Fibroblast of upper back skin (primary cell): ENCODE measurements at places on chromosomes 3 and 15.

DNA sequence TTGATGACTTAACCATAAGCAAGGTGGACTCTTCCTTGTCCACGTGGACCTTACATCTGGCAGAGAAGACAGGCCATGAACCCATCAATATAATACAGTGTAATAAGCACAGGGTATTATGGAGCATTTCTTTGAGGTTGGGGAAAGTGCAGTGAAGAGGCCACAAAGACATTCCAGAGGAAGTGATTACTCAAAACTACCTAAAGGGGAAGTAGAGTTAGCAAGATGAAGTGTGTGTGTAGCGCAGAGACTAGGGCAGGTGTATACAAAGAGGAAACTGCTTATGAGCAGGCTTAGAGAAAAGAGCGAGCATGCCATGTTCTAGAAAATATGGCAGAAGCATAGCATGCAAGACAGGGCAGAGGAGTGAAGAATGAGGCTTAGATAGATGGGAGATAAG is 17.9 kb downstream of the CP start:
- no peak for DNase-seq

DNA sequence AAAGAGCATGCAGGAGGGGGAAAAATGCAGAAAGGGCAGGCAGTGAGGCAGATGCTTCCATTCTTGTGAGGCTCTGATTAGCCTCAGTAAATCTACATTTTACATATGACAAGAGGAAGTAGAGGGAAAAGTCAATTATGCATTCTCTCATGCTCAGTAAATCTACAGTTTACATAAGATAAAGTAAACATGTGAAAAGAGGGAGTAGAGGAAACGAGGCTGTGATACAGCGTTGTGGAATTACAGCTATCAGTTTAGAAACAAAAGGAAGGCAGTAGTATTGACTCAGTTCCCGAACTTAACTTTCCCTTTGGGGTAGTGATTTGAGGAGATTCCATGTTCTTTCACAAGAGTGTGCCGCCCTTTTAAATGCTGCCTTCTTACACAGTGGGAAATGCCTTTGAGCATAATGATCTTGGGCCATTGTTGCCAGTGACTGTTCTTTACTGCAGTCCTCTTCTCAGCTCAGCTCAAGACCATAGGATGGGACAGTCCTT is 39.3 kb downstream of the OSTN start:
- DNase-seq = peak; percentile 31

DNA sequence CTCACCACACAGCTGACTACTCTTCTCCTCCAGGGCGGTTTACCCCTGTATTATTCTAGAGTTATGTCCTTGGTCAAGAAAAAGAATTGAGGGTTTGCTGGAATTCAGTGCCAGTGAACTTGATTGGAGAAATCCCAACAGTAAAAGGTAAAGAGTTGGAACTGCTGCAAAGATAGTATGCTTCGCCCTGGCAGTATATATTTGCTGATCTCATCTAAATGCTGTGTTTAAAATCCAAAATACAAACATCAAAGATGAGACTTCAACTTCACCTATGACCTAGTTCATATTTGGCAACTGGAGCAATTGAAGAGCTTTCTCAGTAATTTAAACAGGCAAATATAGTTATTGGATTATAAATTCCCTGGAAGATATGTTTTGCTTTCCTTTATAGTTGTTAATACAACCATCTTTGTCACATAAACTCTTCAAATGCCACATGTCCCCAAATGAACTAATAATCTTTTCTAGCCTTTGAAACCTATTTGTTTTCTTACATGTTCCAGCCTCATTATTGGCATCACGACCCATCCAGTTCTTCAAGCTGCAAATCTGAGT is 6.5 kb downstream of the KCNH8 start:
- DNase-seq = no peak

DNA sequence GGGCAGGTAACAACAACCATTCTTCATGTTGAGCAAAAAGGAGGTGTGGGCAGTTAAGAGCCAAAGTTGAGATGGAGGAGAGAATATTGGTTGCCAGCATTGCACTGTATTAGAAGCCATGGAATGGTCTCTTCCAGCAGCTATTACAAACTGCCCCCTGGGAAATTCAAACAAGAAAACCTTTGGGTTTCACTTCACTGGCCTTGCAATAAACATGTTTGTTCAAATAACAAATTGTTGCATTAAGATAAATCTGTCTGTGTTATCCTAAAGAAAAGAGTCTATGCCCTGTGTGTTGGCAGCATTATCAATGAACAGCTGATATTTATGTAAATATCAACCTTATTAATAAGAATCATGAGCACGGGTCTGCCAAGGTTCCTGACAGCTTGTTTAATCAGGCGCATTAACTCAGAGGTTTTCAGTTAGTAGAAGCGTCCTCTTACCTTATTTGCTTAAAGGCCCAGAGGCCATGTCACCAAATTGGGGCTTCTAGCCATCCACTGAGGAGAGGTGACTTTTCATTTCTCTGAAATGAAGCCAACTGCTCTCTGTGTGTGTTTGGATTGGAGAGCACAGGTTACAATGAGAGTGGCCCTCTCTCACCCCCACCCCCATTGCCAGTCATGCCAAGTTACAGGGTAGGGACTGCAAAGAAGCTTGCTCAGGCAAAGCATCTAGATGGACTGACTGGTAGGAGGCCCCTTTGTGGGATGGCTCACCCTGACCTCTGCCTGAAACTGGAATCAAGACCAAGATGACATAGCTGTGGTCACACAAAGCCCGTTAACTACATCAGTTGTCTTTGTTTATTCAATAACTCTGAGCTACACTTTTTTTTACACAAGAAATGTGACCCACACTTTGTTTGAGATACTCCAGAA is 10.5 kb downstream of the FILIP1L start:
- DNase-seq = peak; percentile 53

GRCh38 chr3:14117468-14118399 is 6.9 kb downstream of the CHCHD4 start:
- no peak for DNase-seq

DNA sequence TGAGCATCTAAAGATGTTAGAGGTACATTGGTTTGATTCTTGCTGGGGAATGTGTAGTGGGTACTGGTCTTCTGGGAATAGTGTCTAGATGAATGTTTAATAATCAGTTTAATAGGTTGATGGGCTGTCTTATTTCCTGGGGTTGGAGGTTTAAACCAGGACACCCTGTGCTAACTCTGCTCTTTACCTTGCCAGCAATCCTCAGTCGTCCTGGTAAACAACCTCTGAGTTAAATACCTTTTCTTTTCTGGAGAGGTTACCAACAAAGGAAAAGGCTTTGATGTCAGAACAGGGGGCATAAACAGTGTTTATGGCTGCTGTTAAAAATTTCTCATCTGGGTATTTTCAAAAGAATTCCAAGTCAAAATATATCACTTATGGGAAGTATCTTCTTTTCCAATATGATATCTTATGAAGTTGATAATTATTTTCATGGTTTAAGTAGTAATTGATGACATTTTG is 23.5 kb downstream of the MITF start:
- DNase-seq = no peak

DNA sequence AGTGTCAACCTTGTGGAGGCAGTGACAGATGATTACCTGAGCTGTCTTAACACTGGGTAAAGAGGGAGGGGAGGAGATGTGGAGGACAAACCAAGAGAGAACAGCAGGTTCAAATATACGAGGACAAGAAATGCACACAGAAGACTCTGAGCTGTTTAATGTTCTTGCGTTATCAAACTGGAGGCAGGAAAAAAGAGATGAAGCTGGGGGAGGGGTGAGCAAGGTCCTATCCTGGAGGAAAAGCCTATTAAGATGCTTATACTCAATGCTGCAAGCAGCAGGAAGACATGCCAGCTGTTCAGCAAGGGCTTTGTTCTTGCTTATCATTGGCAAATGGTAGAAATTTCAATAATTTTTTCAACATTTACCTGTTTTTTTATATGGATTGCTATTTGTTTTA is 345.7 kb upstream of the TRIM42 start:
- DNase-seq = no peak

GRCh38 chr15:40342416-40343320 is 1.9 kb upstream of the CCDC9B start:
- no peak for DNase-seq

DNA sequence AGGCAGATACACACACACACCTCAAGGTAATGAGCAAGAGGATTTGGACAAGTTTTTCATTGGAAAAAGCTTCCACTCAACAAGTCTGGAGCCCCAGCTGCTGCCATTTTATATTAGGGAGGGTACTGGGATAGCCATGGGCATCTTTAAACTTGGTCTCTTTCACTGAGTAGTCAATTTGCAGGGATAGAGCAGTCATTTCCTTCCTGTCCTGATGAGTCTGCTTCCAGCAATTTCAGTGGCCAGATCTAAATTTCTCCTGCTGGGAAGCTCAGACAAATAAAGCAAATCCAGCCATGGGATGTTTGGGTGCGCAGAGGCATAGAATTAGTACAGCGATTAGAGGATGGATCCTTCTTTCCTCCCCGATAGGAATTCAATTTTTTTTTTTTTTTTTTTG is 874 bp upstream of the ERC2 start:
- DNase-seq = no peak

DNA sequence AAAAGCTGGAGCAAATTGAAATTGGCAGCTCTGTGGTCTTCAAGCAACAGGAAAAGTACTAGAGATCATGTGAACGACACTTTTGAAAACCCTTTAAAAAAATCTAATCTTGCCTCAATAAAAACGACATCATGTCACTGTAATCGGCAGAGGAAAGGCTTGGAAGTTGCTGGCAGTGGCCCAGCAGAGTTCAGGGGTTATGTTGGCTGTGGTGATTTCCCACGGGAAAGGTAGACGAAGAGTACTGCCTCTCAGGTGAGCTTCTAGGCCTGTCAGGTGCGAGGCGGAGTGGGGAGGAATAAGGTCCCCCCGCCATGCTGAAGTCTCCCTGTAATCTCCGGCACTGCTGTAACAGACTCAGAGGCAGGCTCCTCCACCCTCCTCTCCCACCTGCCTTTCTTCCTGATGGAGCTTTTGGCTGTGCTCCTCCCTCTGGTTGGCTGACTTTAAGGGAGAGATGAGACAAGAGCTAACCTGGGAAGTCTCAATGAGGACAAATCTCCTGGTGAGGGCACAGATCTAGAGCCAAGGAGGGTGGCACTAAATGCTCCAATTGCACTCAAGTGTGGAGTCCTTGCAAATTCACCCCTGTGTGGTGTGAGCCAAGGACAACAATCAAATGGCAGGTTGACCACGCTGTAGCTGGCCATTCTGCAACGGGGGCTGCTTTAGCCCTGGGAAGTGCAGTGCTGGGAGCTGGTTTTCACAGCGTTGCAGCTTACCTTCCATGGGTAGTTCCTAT is 18.7 kb upstream of the HES1 start:
- no peak for DNase-seq

- DNase-seq = no peak
Observed at GRCh38 chr3:132519914-132520313, 77.2 kb upstream of the ACKR4 start.

DNA sequence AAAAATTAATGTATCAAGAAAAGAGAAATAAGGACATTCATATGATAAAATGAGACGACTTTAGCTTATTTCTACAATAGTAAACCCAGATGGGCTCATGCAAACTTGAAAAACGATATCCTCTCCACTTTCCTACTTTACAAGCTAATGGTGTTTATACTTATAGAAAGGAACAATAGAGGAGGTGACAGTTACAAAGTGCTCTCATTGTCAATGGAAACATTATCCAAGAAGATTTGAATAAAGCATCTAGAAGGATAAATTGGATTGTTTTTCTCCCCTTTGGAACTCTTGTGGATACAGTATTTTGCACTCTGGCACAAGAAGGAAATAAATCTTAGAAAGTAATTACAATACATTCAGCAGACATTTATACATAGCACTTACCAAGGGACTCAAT is 20.2 kb upstream of the CCDC66 start:
- no peak for DNase-seq

GRCh38 chr15:40253167-40253790 is 14.4 kb downstream of the PAK6 start:
- no peak for DNase-seq

- peak; percentile 32 for DNase-seq
Observed at GRCh38 chr3:189902230-189903186, 218.2 kb downstream of the P3H2 start.

GRCh38 chr3:61524933-61525332 is 36.4 kb upstream of the PTPRG start:
- no peak for DNase-seq

- peak; percentile 66 for DNase-seq
Observed at GRCh38 chr15:60656481-60656880, 177.5 kb upstream of the ICE2 start.

- DNase-seq = peak; percentile 43
Observed at GRCh38 chr3:22115581-22115980, 364.6 kb upstream of the ZNF385D start.

- peak; percentile 62 for DNase-seq
Observed at GRCh38 chr3:69784954-69785514, 45.8 kb downstream of the MITF start.

GRCh38 chr15:90866161-90866715 is 2.1 kb upstream of the FURIN start:
- DNase-seq = no peak

GRCh38 chr3:10224794-10225665 is 23.2 kb upstream of the TATDN2 start:
- peak; percentile 68 for DNase-seq

GRCh38 chr3:172552607-172553006 is 29.4 kb upstream of the TNFSF10 start:
- no peak for DNase-seq

DNA sequence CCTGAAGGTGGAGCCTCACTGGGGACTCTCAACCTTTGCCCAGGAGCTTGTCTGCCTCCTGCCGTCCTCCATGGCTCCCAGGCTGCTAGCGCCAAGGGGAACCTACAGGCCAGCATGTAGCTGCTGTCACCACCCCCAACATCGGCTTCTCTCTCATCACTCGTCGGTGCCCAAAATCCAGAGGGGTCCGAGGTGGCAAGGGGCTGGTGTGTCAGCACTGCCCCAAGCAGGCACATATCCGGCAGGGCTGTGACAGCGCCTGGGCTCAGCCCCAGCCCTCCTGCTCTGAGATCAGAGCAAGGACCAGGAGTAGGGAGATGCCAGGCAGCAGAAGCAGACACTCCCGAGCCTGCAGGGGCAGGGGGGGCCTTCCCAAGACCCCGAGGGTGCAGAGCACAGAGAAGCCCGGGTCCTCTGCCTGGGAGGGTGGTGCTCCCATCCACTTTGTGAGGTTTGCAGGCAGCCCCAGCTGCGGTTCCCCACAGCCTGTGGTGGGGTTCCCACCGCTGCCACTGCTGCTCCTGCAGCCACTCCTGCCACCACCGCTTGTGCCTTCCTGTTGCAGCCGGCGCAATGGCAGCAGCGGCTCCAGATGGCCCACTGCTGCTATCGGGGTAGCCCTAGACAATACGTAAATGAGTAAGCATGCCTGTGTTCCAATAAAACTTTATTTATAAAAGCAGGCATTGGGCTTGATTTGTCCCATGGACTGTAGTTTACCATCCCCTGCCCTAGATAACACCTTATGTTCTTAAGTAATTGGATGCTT is 451.0 kb downstream of the EPHA6 start:
- no peak for DNase-seq

DNA sequence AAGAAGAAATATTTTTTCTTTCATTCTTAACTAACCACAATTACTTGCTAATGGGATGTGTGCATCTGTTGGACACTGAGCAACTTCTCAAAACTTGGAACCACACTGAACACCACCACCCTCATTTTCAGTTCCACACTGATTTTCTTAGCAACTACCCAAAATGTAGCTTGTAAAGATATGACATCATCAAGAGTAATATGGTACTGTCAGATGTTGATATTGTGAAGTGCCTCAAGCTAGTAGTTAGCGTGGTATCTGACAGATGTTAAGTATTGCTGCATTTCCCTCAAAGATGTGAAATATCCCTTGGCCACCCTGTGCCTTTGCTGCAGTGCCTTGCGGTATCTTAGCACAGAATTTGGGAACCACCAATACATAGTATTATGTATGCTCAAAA is 9.3 kb downstream of the RFTN1 start:
- peak; percentile 58 for DNase-seq
